ENCODE measurements at places on chromosomes 3 and 15.

- peak; percentile 70 for DNase-seq
Observed at GRCh38 chr15:33022629-33023028, 171.9 kb downstream of the FMN1 start.

GRCh38 chr15:90708516-90708915 is 8.6 kb upstream of the BLM start:
- DNase-seq: no peak

DNA sequence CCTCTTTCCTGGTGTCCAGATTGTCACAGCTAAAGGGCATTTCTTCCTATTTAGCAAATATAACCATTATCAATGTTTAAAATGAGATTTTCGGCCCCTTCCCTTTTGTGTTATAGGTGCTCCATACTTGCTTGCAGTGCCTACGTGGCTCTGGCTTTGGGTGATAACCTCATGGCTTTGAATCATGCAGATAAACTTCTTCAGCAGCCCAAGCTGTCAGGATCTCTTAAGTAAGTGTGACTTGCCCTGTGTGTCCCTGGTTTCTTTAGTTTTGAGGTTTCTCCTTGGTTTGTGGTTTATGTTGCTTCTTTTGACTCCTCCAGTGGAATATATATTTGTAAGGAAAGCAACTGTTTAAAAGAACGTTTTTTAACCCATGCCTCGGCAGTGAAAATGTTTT is 58.5 kb upstream of the TRIM71 start:
- DNase-seq: no peak

- DNase-seq: no peak
Observed at GRCh38 chr3:80521081-80521480, 753.3 kb upstream of the ROBO1 start.

DNA sequence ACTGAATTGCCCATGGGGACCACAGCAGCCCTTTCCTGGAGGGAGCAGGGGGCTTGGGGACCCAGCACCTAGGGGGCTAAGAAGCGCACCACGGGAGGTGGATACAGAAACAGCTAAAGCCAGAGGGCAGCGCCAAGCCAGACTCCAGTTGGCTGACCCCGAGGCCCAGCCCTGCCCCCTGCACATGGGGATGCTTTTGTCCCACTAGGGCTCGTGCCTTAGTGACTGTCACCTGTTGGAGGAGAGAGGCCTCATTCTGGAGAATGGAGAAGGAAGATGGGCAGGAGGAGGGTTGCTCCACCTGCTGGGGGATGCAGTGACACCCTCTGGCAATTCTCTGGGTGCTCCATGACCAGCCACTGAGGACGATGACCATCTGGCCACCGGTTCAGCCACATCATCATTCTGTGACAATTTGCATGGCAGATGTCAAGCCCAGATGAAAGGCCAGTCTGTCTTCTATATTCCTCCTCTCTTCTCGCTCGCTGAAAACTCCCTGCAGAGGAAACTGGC is 167.8 kb upstream of the TLE3 start:
- no peak for DNase-seq

DNA sequence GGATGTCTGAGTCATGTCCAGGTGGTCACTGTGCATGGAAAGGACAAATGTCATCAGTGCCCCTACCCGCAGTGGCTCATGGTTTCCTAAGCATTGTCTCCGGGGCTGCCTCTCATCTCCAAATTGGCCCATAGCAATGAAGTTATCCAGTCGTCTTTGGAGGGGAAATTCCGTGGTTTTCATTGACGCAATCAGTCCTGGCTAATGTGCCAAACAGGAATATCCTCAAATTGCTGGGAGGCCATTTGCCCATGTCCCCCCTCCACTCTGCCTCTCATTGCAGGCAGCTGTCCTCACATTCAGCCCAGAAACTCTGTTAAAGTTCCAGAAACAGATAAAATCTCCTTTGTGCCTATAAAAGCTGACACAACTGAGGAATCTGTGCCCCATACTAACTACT is 81.6 kb downstream of the MCTP2 start:
- no peak for DNase-seq

- no peak for DNase-seq
Observed at GRCh38 chr3:86244905-86245304, 746.0 kb downstream of the VGLL3 start.

DNA sequence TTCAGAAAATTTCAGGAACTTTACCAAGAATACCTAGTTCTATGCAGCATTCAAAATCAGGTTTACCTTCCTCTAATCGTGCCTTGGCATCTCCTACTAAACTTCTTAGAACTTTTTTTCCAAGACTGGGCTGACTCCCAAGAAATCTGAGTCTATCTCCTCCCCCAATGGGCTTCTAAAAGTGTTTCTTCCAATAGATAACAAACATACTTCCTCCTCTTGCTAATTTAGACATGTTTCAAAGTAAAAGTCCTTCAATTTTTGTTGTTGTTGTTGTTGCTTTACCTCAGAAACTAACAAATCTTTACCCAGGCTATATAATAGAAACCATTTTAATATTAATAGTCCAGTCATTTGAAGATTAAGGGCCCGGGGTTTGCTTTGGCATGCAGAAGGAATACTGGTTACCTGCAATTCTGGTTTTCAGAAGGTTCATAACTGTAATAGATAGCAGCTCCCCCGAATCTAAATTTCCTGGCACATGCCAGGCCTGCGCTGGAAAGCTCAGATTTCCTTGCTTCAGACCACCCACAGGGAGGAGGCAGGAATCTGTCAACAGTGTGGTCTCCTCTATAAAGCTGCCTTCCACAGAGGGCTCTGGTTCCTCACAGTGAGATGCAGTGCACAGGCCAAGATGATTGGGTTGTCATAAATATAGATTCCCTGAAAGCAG is 188.7 kb downstream of the THRB start:
- DNase-seq: no peak
